NCI-H524 (cell line): ENCODE measurements at places on chromosomes 5 and 9.
A peak's percentile ranks its signal among the peaks of the same experiment; 100 is the strongest.

DNA sequence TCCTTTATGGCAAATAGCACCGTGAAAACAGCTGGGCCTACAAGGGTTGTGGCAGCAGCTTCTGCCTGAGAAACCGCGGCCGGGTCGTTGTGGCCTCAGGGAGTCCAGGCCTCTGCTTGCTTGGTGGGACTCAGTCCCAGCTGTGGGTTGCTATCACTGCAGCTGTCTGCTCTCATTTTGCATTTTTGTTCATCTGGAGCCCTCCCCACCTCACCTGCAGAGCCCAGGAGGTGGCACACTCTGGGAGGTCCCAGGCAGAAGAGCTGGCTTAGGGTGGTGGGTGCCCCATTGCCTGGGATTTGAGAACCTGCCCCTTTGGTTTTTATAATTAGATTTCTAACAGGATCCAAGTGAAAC, 138.4 kb downstream of the GADD45G start:
- no peak for DNase-seq

- no peak for DNase-seq
These were observed 1.9 kb upstream of the LRRC70 start for GRCh38 chr5:62576570-62577170.

GRCh38 chr5:127072861-127073846, at the start of gene C5orf63:
Gene C5orf63 (minus strand): TSS chr5:127073502. CDS start chr5:127058995, 14,507 bp downstream.
- DNase-seq: peak; percentile 59

- DNase-seq: peak; percentile 73
These were observed at the start of gene ZMYND19 for GRCh38 chr9:137590469-137591383. Gene ZMYND19 (minus strand): TSS chr9:137590512. CDS start chr9:137590263, 249 bp downstream.

GRCh38 chr9:18542837-18543405, 69.0 kb downstream of the ADAMTSL1 start:
- no peak for DNase-seq

GRCh38 chr5:58543723-58544122, 39.2 kb upstream of the RAB3C start:
- DNase-seq: no peak

DNA sequence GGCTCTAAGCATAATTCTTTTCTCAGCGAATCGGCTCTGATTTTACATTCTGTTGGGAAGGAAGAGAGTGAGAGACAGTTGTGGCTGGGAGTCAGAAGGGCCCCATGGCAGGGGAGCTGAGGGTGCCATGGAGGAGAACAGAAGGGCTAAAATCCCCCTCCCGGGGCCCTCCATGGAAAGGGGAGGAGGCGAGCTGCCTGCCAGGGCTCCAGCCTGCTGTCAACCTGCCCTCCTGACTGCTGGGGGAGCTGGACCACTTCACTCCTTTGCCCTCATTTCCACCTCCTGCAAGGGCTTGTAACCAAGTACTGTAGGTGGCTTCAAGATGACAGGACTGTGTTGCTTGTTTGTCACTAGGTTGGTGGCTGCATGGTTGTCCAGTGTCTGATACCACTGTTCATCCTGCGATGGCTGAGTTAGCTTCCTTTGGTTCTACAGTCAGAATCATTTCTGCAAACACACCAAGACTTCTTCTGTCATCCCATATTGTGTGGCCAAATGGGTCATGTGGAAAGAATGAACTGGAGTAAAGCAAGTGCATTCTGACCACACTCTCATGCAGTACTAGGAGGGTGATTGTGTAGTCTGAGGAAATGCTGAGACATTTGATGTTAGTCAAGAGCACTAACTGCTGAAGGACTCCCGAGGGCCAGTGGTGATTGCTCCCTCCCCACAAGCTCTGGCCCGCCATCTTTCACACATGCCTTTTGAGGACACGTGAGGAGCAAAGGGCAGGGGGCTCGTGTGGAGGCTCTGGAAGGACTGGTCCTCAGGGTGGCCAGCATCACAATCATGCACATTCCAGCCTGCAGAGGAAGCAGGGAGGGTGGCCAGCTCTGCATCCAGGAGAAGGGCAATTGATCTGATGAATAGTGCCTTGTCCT, 307.2 kb downstream of the GADD45G start:
- DNase-seq: no peak

DNA sequence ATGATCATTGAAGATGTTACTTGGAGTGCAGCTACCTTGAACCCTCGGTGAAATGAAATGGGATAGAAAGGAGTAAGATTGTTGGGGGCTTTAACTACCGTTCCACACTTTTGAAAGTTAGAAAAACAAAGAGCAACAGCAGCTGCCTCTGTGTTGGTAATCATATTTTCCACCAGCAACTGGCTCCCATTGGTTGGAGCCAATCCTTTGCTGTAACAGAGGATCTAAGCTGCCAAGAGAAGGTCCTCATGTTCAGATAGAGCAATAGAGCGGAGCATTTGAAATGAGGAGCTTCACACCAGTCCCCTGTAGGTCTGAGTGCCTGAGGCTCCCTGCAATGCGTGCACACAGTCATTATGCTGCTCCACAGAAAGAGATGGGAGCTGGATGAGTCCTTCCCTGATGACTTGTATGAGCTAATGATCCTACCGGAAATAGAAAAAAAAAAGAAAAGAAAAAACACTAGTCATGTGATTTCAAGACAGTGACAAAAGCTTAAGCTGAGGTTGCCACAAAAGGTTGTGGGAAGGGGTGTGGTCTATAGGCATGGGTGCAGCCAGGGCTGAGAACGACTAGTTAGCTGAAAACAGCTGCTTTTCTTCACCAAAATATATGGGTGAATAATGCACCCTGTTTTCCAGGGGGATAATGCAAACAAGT, 300.7 kb downstream of the MLLT3 start:
- DNase-seq: no peak

DNA sequence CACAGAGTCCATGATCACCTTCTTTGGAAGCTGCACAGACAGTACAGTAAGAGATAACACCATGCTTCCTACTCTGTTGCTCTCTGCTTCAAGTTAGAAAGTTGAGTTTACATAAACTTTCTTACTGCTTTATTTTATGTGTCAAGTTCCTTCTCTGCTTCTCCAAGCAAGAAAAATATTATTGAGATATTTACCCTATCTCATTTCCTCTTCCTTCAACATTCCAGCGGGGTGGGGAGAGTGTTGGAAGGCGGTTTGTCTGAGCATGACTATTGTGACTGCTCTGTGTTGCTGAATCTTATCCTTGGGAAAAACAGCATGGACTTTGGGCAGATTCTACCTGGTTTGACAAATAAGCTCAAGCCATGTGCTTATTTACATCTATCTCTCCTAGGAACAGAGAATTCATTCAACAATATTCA, 66.9 kb upstream of the EPB41L4A start:
- no peak for DNase-seq

DNA sequence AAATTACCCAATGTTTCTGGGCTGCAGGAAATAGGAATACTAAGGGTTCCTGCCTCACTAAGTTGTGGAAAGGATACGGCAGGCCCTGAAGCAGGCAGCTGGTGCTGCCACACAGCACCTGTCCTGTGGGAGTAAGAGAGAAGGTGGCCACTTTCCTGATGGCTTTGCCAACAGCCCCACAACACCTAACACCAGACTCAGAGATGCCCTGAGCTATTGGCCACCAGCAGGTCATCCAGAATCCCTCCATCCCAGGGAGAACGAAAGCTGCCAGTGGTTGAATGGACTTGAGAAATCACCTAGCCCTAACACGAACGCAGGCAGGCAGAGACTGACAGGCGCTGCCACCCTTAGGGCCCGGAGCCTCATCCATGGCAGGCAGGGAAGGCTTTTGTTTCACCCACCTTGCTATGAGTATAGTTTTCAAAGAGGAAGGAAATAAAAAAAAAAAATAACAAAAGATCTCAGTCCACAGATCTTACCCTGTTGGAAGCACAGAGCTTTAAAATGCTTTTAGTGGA, 82.2 kb downstream of the DCP2 start:
- DNase-seq: no peak

DNA sequence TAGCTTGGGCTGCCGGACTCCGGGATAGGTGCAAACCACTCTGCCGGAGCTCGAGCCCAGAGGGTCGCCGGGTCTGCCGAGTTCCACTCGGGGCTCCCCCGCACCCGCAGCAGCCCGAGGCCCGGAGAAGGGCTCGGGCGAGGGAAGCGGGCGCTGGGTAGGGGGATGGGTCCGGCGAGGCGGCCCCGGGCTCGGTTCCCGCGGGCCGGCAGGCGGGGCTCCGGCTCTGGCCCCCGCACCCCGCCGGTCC, 507 bp downstream of the RICTOR start:
- DNase-seq: no peak
